ENCODE measurements at places on chromosomes 7 and 10.

GRCh38 chr7:4186513-4186780 is 495.6 kb upstream of the FOXK1 start:
- DNase-seq: no peak

GRCh38 chr7:134900166-134900982 is 85.9 kb upstream of the AGBL3 start:
- no peak for DNase-seq

DNA sequence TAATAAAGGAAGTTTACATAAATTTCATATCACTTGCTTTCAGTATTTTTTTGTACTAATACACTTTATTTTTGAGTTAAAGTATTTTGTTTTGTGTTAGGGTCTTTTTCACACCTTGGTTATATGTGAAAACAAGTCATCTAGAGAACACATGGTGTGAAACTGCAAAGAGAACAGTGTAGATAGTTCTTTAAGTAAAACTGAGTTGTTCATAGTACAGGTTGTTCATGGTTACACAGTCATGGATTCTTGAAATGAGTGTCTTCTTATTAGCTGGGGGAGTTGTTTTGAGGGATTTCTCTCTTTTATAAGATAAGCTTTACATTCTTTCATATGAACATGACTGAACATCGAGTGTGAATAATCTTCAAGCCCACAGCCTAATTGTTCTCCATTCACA is 244.2 kb downstream of the THSD7A start:
- no peak for DNase-seq

- no peak for DNase-seq
Measured at GRCh38 chr10:97063271-97063982, 122.3 kb downstream of the SLIT1 start.

DNA sequence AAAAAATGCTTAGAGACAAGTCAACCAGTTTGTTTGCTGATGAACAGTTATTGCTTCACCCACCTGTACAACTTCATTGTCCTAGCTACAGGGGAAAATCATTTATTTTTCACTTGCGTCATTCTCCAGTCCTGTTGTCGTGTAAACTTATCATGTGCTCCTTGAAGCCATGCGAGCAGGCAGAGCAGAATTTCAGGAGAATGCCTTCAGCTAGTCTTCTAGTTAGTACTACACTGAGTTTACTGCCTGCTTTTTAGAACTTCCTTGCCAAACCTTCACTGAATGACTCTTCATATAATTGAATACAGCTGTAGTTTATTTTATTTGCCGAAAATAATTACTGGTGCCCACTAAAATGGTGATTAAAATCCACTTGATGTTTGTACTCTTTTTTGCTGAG is 15.6 kb downstream of the RPA3 start:
- no peak for DNase-seq

GRCh38 chr7:134083766-134084487 is 43.2 kb upstream of the LRGUK start:
- peak; percentile 72 for DNase-seq

DNA sequence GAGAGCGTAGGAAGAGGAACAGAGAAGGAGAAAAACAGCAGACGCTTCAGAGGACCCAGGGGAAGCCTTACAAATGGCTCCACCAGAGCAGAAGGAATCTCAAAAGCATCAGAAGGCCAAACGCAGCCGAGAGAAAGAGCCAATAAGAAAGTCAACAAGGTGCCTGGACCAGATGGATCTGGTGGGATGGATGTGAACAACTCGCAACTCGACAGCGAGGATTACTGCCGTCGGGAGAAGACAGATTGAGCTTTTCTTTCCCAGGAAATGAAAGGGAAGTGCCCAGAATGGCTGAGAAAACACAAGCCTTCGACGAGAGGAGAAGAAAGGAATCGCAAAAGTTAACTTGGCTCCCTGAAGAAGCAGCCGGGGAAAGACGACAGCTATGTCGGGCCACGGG is 132.8 kb upstream of the MGMT start:
- no peak for DNase-seq

- peak; percentile 38 for DNase-seq
Measured at GRCh38 chr7:43694399-43694748, 34.9 kb downstream of the COA1 start.

GRCh38 chr10:8230902-8231301 is 176.4 kb downstream of the GATA3 start:
- DNase-seq: no peak

DNA sequence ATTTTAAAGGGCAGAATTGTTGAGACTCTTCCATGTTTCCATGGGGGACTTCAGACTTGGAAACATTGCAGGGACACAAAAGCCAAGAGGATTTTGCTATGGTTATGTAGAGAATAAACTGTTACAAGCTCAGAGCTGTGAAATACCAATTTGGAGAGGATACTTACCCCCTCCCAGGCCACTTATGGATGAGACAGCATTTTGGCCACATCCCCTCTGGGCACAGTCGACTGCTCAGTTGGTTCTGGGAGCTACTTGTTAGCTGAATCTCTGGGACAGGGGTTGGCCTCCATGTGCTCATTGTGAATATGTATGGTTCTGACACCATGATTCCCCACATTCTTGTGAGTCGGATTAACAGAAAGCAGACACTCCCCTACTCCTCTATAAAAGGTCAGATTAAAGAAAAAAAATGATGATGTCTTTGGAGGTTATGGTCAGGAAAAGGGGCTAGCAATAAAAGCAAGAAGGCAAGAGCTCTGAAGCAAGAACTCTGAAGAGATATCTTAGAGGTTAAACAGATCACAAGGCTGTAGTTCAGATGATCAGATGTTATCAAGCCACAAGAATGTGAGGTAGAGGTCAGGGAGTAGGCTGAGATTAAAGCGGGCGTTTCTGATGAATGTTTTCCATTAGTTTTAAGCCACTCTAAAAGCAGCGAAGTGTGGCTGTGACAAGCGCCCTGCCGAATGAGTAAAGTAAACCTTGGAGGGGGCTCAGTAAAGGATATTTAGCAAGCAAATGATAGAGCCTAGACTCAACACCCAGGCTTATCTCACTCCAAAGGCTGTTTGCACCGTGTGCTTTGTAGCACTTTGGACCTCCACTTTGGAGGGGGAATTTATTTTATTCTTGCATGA is 17.2 kb downstream of the STAMBPL1 start:
- no peak for DNase-seq

- DNase-seq: no peak
Measured at GRCh38 chr7:142785841-142786250, 15.1 kb downstream of the PRSS2 start.

DNA sequence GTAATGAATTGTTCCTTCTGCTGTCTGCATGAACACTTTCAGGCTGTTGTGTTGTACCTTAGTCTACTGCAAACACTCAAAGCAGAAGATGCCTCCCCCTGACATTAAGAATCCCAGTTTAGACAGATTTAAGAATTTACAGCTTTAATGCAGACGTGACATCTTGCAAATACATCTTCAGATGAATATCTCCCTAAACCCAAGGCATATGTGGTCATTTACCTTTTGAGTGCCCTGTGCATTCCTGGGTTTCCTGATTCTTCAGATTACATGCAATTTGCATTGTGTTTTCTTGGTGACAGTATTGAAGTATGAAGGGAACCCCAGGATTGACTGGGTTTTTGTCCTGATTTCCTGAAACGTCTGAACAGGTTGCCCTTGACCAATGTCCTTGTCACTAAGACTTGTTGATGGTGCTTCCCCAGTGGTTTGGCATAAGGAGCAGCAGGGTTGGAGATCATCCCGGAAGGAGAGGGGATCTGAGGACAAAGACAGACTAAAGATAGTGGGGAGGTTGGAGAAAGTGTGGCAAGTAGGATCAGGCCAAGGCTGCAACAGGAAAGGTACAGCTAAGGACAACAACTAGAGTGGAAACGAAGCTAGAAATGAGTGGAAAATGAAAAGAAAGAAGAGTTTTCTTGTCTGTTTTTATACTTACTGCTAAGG is 123.8 kb upstream of the RHOBTB1 start:
- no peak for DNase-seq

DNA sequence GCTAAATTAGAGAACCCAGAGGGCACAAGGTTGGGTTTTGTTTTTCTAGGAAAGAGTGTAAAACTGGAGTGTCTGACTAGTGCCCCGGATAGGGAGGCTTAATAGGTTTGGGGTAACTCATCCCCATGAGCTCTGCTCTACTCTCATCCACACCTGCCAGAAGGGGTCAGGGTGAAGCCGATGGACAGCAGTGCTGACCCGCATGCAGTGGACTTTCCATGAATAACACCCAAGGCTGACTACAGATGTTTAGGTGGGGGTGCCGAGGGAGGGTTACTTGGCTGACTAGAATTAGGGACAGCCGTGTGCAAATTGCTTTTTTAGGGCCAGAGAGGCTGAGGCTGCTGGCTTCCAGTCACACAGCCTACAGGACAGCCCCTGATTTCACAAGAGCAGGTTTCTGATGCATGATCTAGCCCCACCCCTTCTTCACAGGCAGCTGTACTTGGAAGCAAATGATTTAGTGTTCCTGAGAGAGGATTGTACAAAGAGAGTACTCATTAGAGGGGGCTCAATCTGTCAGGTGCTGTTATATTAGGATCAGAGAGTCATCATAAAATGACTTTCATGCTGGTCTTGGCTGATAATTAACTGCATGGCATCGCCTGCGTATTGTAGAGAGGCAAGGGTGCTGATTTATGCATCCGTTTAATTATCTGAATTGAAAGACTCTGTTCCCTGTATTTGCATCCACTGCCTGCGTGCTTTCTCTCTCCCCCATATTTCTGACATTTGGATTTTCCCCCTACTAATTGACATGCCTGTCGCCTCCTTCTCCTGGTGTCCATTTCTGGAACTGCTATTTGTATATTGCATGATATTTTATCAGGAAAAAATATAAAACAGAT is 9.5 kb downstream of the INHBA start:
- DNase-seq: no peak

- peak; percentile 61 for DNase-seq
Measured at GRCh38 chr7:17302575-17303142, 4.2 kb downstream of the AHR start.

- DNase-seq: no peak
Measured at GRCh38 chr10:114806562-114807391, 14.8 kb upstream of the FHIP2A start.

GRCh38 chr10:57716884-57717283 is 550.8 kb downstream of the IPMK start:
- peak; percentile 45 for DNase-seq

DNA sequence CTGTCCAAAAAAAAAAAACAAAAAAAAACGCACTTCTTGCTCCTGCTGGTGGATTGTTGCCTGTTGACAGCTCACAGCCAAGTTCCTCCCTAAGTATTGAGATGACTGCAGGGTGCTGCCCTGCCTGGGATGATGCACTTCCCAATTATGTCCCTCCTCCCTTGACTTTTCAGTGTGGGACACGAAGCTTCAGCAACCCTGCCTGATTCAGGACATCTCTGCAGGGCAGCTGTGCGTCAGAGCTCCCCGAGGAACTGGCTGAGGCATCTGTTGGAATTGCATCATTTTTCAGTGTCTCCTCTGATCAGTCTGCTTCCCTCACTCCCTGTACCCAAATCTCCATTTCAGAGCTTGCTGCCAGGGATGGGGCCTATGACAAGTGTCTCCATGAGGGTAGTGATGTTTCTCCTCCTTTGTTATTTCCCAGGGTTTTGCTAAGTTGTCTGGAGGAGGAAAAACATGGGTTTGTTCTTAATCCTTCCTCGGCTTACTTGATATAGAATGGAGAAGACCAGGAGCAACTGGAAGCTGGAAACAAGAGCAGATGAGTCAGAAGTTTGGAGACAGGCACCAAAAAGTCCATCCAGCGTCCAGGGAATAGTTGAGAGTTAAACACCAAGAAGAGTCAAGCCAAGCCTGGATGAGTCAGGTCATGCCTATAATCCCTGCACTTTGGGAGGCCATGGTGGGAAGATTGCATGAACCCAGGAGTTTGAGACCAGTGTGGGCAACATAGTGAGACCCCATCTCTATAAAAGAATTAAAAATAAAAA is 355.1 kb downstream of the GALNT17 start:
- no peak for DNase-seq

- peak; percentile 55 for DNase-seq
Measured at GRCh38 chr7:513521-514166, 6.0 kb downstream of the PDGFA start.

GRCh38 chr7:142477079-142477651 is 219.3 kb upstream of the PRSS58 start:
- DNase-seq: peak; percentile 40

- DNase-seq: peak; percentile 70
Measured at GRCh38 chr10:79242620-79243152, 104.6 kb upstream of the PPIF start.

GRCh38 chr10:51083356-51083853 is 9.1 kb downstream of the PRKG1 start:
- DNase-seq: no peak

DNA sequence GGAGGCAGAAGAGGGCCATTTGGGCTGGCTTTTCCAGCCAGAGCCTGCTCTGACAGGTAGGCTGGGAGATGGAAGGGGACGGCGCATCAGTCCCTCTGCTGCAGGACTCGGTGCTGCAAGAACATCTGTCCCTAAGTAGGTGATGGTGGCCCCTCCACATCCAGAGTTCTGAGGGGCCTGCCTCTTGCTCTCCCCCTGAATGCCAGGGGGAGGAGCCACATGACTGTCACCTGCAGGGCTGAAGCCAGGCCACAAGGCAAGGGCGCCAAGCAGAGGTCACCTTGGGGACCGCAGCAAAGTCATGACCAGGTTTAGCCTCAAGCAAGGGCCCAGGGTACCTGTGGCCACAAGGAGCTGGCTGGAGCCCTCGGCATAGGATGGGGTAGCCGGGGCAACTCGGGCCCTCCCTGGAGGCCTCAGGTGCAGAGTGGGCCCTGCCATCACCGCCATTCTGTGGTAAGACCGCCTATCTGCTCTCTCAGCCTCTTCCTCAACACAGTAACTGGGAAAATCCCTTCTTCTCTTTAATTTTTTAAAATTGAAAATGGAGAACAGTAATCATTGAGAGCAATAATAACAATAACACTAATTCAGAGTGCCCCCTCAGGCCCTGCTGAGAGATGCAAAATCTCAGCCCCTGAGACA is 99.3 kb downstream of the FAM53B start:
- DNase-seq: no peak

- DNase-seq: no peak
Measured at GRCh38 chr10:70662362-70663220, 9.7 kb upstream of the ADAMTS14 start.

DNA sequence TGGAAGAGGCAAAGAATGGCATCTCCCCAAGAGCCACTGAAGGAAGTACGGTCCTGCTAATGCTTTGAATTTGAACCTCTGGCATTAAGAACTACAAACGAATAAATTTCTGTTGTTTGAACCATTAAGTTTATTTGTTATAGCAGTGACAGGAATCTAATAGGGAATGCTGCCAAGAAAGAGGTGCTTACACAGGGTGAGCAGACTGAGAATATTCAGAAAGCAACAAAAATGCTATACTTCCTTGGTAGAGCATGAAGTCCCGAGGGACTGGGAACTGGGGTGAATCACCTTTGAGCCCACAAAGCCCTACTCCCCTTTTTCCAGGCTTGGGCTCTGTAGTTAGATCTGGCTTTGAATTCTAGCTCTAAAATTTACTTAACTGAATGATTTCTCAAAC is 45.0 kb downstream of the PANK1 start:
- no peak for DNase-seq

DNA sequence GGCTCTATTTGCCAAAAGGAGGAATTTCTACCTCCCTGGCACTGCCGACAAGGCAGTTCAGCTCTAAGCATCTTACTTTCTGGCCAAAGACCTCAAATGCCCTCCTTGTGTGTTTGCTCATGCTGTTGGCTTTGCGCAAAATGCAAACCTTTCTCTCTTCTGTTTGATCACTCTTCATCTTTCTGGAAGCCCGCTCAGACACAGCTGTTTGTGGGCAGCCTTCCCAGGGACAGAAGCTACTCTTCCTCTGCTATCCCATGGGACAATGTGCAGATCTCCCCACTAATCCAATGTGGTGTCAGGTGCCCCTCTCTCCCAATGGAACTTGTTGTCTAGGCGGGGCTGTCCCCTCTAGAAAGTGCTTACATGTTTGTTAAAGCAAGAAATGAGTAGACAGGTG is 278.7 kb downstream of the CCSER2 start:
- DNase-seq: no peak
